ENCODE measurements at places on chromosomes 12 and 14. TPM values are rescaled to one million over a fixed set of nuclear protein-coding genes. Genes with fewer than 3 reads are reported as not detected.

DNA sequence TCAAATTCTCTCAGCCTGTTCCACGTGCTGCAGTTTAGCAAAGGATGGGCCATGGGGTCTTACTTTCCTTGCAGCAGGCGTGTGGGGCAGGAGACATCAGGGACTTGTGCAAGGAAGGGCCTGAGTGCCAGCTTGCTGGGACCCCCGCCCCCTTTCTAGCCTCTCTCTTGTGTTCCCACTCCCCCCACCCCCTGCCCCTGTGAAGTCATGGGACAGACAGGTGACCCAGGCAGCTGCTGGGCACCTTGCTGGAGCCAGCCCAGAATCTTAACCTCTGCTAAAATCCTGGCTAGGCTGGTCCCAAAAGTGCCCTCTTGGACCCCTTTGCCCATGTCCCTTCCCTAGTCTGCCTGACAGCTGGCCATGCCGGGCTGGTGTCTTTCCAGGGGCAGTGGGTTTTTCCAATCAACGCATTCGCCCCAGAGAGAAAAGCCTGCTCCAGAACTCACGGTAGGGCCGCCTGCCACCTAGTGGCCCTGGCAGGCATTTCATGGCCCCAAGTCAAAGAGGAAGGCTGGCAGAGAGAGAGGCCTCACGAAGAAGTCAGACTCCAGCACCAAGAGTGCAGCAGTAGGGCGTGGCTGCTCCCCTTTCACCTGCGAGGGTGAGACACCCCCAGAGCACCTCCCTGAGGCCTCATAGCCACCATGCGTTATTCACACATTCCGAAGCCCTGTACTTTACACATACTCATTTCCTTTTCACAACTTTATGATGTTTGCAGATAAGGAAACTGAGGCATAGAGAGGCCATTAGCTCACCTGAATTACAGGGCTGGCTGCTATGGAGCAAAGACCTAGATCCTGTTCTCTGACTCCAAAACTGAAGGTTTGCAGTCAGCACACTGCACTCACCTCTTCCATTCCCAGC is 67.4 kb downstream of the LGMN start:
- no peak overlapping the region for H3K27ac ChIP-seq
- peaks cover 17% of the 10 kb centered on the region for H3K4me1 ChIP-seq
- H3K36me3 ChIP-seq, result peaks cover 50% of the 10 kb centered on the region
- no peaks in the 10 kb centered on the region for H3K27me3 ChIP-seq
- H3K4me3 ChIP-seq, result no peak overlapping the region

DNA sequence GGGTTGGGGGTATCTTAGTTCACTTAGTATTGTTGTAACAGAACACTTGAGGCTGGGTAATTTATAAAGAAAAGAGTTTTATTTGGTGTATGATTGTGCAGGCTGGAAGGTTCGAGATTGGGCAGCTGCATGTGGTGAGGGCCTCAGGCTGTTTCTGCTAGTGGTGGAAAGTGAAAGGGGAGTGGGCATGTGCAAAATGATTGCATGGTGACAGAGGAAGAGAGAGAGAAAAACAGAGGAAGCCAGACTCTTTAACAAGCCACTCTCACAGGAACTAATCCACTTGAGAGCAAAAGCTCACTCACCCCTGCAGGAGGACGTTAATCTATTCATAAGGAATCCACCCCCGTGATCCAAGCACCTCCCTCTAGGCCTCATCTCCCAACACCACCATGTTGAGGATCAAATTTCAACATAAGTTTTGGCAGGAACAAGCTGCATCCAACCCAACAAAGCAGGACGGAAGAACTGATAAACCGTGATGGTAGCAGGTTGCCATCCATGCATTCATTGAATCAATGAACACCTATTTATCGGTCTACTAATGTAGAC is 165.0 kb upstream of the GZMB start:
- H3K27ac ChIP-seq, result no peak overlapping the region
- H3K27me3 ChIP-seq, result no peaks in the 10 kb centered on the region
- no peaks in the 10 kb centered on the region for H3K4me1 ChIP-seq
- H3K36me3 ChIP-seq, result no peaks in the 10 kb centered on the region
- H3K4me3 ChIP-seq, result no peak overlapping the region
- DNase-seq, result no peak

DNA sequence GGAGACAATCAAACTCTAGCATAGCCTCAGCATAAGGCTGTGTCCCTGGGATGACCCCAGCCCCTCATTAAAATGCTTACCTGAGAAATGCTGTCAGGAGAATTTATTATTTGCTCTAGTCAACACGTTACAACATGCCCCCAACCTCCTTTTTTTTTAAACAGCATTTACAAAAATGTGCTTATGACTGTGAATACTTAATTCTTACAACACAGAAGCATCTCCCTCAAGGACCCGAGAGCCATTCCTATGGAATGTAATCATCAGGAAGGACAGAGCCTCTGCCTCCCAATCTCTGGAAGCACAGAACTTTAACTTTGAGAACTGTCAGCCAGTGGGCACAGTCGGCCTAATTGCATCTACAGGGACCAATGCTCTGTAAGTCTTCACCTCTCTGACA is 136.6 kb upstream of the OVCH1 start:
- no peak overlapping the region for H3K4me3 ChIP-seq
- H3K27me3 ChIP-seq, result no peaks in the 10 kb centered on the region
- H3K27ac ChIP-seq, result no peak overlapping the region

DNA sequence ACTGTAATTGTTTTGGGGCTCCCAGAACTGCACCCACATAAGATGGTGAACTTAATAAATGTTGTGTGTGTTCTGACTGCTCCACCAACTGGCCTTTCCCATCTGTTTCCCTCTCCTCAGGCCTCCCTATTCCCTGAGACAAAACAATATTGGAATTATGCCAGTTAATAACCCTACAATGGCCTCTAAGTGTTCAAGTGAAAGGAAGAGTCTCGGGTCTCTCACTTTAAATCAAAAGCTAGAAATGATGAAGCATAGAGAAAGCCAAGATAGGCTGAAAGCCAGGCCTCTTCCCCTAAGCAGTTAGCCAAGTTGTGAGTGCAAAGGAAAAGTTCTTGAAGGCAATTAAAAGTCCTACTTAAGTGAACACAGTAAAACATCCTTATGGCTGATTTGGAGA is 13.4 kb downstream of the ACOT6 start:
- H3K4me3 ChIP-seq, result no peak overlapping the region
- no peak for DNase-seq
- H3K36me3 ChIP-seq, result no peaks in the 10 kb centered on the region
- no peaks in the 10 kb centered on the region for H3K4me1 ChIP-seq
- H3K27me3 ChIP-seq, result no peaks in the 10 kb centered on the region
- H3K27ac ChIP-seq, result no peak overlapping the region

DNA sequence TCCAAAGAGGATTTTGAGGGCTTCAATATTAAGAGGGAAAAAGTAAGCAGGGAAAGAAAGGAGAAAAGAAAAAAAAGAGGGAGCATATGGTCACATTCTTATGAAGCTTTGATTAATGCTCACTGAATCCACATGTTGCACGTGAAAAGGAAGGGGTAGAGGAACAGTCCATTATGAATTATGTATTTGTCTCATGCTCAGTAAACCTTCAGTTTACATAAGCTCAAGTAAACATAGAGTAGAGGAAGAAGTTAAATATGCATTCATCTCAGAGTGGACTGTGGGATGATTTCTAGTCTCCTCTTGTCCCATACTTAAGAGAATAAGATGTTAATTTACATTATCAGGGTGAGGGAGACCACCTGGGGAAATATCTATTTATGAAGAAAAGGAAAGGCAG is 334.5 kb downstream of the IPO8 start:
- H3K27ac ChIP-seq, result no peak overlapping the region
- no peaks in the 10 kb centered on the region for H3K36me3 ChIP-seq
- no peaks in the 10 kb centered on the region for H3K4me1 ChIP-seq
- H3K4me3 ChIP-seq, result no peak overlapping the region

DNA sequence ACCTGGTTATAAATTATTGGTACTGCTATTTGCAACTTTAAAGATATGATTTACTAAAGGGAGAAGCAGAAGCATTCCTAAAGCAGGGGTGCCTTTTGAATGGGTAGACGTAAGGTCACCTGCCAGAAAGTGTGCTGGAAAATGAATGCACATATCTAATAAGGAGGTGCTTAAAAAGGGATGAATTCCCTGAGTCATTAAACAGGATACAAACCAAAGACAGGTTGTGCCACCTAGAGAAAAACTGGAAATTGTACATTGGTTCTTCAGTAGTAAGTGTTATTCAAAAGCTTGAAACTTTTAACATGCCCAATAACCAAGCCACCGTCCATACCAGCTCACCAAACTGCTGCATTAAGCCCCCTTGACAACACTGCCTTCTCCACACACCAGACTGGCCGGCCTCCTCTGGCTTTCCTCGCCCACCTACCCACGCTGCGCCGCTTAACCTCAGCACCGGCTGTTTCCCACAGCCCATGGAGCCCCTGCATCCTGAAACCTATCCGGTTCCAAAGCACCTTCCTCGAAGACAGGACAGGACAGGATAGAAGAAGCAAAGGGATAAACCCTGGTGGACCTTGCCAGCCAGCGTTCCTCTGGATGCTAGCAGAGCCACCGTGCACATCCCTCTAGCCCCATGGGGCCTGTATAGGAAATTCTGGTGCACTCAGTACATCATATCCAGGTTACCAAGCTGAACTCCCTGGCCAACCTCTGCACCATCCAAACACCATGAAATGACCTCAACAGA is 201.5 kb upstream of the CAND1 start:
- H3K27ac ChIP-seq, result no peak overlapping the region
- H3K4me1 ChIP-seq, result peaks cover 13% of the 10 kb centered on the region
- H3K4me3 ChIP-seq, result no peak overlapping the region
- H3K36me3 ChIP-seq, result no peaks in the 10 kb centered on the region
- no peak for DNase-seq
- H3K27me3 ChIP-seq, result peaks cover 8% of the 10 kb centered on the region

Gene FOXA1
- 25.1 TPM for total RNA-seq

Gene TC2N
- 53.4 TPM for total RNA-seq

Gene TAS2R8
- not detected for total RNA-seq

Gene CISTR
- not detected for total RNA-seq
